ENCODE measurements at places on chromosomes 13 and 19. TPM values are rescaled to one million over a fixed set of nuclear protein-coding genes. Genes with fewer than 3 reads are reported as not detected.

MAP3K10 gene
- 12.7 TPM for total RNA-seq

ZNF90 gene
- not detected for total RNA-seq

C19orf81 gene
- 12.7 TPM for total RNA-seq

SH3GL1 gene
- total RNA-seq: 60.0 TPM

GRAMD1A gene
- 131 TPM for total RNA-seq

YJEFN3 gene
- total RNA-seq: 4.0 TPM

CLEC17A gene
- not detected for total RNA-seq

ZNF888 gene
- total RNA-seq: not detected

TMEM190 gene
- total RNA-seq: 1.3 TPM

CERS4 gene
- total RNA-seq: 1.8 TPM

STOML3 gene
- total RNA-seq: not detected

EMC10 gene
- 158 TPM for total RNA-seq

MYO1F gene
- 0.37 TPM for total RNA-seq

CERS1 gene
- total RNA-seq: 5.3 TPM

All from A549 treated with AZD2906 at 1 μM for 4 hours (cell line).